ENCODE measurements at places on chromosomes 6 and 20.

DNA sequence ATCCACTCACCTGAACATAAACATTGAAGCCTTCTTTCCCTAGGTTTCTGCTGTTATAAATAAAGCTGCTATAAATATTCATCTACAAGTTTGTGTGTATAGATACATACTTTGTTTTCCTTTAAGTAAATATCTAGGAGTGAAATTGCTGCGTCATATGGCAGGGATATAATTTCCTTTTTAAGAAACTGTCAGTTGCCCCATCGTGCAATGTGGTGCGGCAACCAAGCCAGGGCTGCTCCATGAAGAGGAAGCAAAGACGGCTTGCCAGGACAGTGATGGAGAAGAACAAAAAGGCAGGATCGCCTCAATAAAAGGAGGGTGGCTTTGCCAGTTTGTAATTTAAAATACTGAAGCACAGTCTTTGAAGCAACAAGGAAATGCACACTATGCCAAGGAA lies 36.6 kb downstream of the CITED2 start:
- DNase-seq: no peak

DNA sequence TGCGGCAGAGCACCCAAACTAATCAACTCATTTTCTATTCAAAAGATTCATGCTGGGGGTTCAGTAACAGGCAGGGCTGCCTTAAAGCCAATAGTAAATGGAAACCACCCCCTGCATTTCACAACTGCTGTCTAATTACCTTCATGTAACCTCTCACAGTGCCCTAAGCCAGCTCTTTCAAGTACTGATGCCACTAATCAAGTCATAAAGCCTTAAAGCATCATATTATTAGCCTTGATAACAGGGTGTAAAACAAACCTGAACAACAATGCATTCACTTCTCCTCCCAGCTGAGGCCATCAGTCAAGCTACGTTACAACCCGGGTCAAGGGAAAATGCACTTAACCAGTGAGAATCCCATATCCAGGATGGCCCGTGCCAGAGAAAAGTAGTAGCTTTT lies 33.0 kb downstream of the TRERF1 start:
- no peak for DNase-seq

GRCh38 chr6:33589392-33589730 lies 9.3 kb upstream of the BAK1 start:
- no peak for DNase-seq

DNA sequence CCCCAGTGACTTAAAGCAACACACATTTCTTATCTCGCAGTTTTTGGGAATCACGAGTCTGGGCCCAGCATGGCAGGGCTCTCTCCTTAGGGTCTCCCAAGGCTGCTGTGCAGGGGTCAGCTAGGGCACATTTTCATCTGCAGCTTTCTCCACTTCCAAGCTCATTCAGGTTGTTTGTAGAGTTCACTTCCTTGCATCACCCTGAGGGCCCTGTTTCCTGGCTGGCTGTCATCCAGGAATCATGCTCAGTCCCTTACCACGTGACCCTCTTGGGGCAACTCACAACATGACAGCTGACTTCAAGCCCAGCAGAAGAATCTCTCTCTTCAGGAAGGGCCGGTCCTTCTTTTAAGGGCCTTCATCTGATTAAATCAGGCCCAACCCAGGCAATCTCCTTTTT lies 21.3 kb downstream of the SNAP25 start:
- no peak for DNase-seq

DNA sequence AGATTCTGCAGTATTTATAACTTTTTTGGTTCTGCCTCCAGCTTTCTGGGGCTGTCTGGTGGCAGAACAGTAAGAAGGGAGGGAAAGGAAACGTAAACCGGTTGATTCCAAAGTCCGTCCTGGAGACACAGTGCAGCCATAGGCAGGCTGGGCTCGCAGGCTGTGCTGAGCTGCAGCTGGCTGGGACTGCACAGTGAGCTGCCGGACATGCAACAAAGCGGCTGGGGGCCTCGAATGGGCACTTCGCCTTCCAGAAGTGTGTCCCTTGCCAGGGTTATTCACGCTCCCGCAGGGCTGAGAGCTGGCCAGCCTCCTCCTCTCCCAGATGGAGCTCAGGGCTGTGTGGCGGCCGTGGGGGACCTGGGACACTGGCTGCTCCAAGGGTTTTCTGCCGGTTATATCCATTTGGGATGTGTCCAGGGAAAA lies 78.1 kb upstream of the CD93 start:
- DNase-seq: no peak

All from progenitor cell of endocrine pancreas (in vitro differentiated cells).